ENCODE measurements at places on chromosomes 12 and 14. TPM values are rescaled to one million over a fixed set of nuclear protein-coding genes. Genes with fewer than 3 reads are reported as not detected.
A peak's percentile ranks its signal among the peaks of the same experiment; 100 is the strongest.

GRCh38 chr12:95528431-95528830 is 22.8 kb downstream of the USP44 start:
- H3K4me1 ChIP-seq, result peaks cover 12% of the 10 kb centered on the region
- H3K27ac ChIP-seq, result no peak overlapping the region
- H3K36me3 ChIP-seq, result no peaks in the 10 kb centered on the region

GRCh38 chr14:80587096-80587724 is 354.3 kb downstream of the CEP128 start:
- no peak for DNase-seq
- no peak overlapping the region for H3K4me3 ChIP-seq
- no peaks in the 10 kb centered on the region for H3K36me3 ChIP-seq
- no peaks in the 10 kb centered on the region for H3K27me3 ChIP-seq
- H3K4me1 ChIP-seq, result peaks cover 15% of the 10 kb centered on the region

DNA sequence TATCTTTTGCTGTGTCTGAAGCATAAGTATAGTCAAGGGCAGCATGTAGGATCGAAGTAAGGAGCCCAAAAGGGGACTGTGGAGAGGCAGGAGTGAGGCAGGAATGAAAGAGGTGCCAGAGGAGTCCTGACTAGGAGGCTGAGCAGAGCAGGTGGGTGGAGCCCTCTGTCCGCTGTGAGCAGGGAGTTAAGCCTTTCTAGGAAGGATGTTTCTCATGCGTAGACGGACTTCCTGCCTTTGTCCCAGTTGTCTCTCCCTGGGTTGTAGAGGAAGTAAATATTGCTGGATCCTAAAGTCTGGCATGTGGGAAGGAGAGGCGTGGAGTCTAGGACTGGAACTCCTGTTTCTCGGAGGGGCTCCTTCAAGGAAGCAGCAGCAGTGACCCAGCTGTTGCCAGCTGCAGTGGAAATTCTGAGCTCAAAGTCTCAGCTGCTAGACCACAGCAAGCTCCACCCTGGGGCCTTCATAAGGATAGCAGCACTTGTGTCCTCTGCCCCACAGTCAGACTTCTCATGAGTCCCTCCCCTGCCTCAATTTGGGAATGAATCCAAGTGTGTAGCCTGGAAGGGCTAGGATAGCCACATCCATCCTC is 44.0 kb downstream of the RBMS2 start:
- peak; percentile 8 for DNase-seq
- H3K4me1 ChIP-seq, result no peaks in the 10 kb centered on the region
- H3K27me3 ChIP-seq, result no peaks in the 10 kb centered on the region

DNA sequence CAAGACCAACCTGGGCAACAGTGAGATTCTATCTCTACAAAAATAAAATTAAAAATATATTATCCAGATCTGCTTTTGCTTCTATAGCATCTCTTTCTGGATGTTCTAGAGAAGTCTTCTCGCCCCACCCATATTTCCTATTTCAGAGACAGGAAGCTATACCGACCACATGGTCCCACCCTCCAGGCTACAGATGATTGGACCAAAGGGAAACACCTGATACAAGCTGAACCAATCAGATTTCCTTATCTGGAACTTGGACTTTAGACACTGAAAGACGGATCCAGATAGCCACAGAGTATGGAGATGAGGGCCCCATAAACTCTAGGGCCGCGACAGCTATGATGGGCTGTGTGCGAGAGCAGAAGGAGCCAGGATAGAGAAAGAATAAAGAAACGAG is 48.7 kb downstream of the CCDC60 start:
- no peaks in the 10 kb centered on the region for H3K36me3 ChIP-seq
- no peaks in the 10 kb centered on the region for H3K27me3 ChIP-seq
- no peak overlapping the region for H3K27ac ChIP-seq
- no peaks in the 10 kb centered on the region for H3K4me1 ChIP-seq
- no peak for DNase-seq

GRCh38 chr14:26959972-26960660 is 362.3 kb upstream of the NOVA1 start:
- no peak overlapping the region for H3K4me3 ChIP-seq
- H3K27ac ChIP-seq, result no peak overlapping the region
- H3K4me1 ChIP-seq, result no peaks in the 10 kb centered on the region
- H3K36me3 ChIP-seq, result no peaks in the 10 kb centered on the region
- DNase-seq, result no peak
- no peaks in the 10 kb centered on the region for H3K27me3 ChIP-seq

DNA sequence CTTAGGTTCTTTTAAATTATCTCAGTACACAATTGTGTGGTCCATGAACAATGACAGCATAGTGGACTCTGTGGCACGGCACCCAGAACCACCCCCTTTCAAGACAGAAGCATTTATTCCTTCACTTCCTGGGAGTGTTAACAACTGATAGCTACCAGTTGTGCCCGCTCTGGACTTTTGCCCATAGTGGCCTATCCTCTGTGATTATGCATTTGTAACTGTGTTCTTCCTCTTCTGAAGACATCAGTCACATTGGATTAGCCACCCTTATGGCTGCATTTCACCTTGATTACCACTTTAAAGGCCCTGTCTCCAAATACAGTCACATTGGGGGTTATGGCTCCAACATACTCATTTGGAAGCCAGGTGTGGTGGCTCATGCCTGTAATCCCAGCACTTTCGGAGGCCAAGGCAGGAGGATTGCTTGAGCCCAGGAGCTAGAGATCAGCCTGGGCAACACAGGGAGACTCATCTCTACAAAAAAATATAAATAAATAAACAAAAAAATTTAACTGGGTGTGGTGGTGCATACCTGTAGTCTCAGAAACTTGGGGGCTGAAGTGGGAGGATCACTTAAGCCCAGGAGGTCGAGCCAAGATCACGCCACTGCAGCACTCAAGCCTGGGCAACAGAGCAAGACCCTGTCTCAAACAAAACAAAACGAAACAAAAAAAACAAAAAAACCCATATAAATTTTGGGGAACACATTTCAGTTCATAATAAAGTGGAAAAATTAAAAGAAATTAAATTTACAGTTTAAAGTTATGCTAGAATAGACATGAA is 27.6 kb upstream of the PHC1 start:
- DNase-seq, result no peak
- no peaks in the 10 kb centered on the region for H3K27me3 ChIP-seq
- H3K36me3 ChIP-seq, result no peaks in the 10 kb centered on the region
- no peak overlapping the region for H3K27ac ChIP-seq
- H3K4me1 ChIP-seq, result 0 out of 2 replicates have a peak, but pooled peaks cover 3% of the 10 kb centered on the region

DNA sequence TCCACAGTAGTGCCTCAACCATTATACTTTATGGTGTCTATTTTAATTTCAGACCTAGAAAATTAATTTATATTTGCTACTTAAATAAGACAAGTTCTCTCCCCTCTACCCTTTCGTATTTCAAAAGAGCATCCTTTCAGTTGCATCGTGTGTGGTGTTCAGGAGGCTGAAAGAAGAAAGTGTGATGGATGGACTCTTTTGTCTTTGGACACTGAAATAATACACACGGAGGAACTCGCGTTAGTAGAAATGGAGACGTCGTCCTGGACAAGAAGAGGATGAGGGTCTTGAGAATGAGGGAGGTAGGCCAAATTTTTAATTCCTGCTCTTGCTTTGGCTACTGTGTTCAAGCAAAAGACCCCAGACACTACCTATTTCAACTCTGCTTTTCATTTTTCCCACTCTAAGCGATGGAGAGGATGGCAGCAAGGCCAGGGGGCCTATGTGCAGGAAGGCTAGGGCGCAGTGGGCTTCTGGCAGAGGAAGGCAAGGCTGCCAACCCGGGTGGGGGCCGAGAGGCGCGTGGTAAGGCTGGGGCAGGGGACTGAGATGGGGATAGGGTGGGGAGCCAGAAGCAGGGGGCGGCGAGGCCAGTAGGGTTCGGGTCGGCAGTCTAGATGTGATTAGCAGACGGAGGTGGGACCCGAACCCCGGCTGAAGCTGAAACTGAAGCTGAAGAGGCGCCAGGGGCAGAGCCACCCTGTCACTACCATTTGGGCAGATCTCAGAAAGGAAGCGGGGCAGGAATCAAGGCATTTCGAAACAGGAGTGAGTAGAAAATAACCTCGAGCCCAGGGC is 722 bp downstream of the TMED8 start:
- no peak overlapping the region for H3K27ac ChIP-seq
- H3K27me3 ChIP-seq, result no peaks in the 10 kb centered on the region
- no peak for DNase-seq
- peaks cover 30% of the 10 kb centered on the region for H3K4me1 ChIP-seq
- H3K36me3 ChIP-seq, result no peaks in the 10 kb centered on the region

- H3K4me3 ChIP-seq, result no peak overlapping the region
- no peaks in the 10 kb centered on the region for H3K36me3 ChIP-seq
- no peaks in the 10 kb centered on the region for H3K27me3 ChIP-seq
- H3K27ac ChIP-seq, result no peak overlapping the region
- no peak for DNase-seq
- H3K4me1 ChIP-seq, result peaks cover 5% of the 10 kb centered on the region
Measured at GRCh38 chr12:106984588-106985137, 2.3 kb downstream of the MTERF2 start.

- H3K27ac ChIP-seq, result no peak overlapping the region
- H3K4me1 ChIP-seq, result no peaks in the 10 kb centered on the region
- H3K4me3 ChIP-seq, result no peak overlapping the region
- H3K36me3 ChIP-seq, result no peaks in the 10 kb centered on the region
Measured at GRCh38 chr12:3531496-3531895, 40.5 kb downstream of the PRMT8 start.

DNA sequence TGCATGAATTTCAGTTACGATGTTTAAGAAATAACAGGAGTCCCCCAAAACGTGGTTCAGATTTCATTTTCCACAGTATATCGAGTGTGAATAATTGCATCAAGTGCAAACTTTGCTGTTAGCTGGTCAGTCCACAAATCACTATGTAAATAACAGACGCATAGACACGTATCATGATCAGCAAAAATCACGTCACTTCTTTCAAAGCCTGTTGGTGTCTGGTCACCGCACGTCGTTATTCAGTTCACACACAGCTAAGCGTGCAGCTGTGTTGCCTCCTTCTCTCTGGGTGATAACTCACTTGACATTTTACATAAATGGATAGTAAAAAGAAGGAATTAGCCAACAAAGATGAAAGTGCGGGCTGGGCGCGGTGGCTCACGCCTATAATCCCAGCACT is 126.8 kb upstream of the MED13L start:
- no peak overlapping the region for H3K4me3 ChIP-seq
- H3K36me3 ChIP-seq, result no peaks in the 10 kb centered on the region
- H3K27me3 ChIP-seq, result no peaks in the 10 kb centered on the region
- no peak overlapping the region for H3K27ac ChIP-seq

GRCh38 chr12:126588586-126589249 is 1523.5 kb downstream of the AACS start:
- no peaks in the 10 kb centered on the region for H3K4me1 ChIP-seq
- H3K27me3 ChIP-seq, result no peaks in the 10 kb centered on the region
- H3K4me3 ChIP-seq, result no peak overlapping the region
- no peak for DNase-seq

DNA sequence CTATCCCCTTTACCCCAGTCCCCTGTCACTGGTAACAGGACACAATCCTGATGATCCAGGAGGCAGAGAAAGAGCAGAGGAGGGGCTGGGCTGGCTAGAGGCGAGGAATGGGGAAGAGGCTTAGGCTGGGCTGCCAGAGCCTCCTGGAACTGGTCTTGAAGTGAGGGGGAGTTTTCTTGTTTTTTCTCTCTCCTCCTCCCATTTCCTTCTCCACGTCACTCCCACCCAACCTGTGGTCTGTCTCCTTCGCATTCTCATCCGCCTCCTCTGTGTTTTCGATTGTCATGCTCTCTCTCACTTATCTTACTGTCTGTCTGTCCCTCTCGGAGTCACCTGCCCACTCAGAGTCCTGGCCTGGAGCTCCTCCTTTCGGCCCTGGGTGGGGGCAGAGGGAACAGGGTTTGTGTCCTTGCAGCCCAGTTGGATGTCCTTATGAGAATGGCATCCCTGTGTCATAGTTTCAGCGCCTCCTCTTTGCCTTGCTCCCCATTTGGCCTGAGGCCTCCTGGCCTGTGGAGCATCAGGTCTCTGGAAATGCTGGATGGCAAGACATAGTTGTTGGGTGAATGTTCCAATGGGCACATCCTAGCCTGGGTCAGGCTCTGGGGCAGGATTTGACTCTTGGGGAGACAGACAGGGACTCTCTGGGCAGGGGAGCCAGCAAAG is 3.4 kb upstream of the KRT80 start:
- no peaks in the 10 kb centered on the region for H3K36me3 ChIP-seq
- DNase-seq, result no peak
- no peak overlapping the region for H3K4me3 ChIP-seq

GRCh38 chr12:76518699-76519098 is 40.9 kb downstream of the OSBPL8 start:
- H3K36me3 ChIP-seq, result no peaks in the 10 kb centered on the region
- H3K4me3 ChIP-seq, result no peak overlapping the region
- H3K27ac ChIP-seq, result no peak overlapping the region
- H3K4me1 ChIP-seq, result no peaks in the 10 kb centered on the region
- no peak for DNase-seq
- no peaks in the 10 kb centered on the region for H3K27me3 ChIP-seq

DNA sequence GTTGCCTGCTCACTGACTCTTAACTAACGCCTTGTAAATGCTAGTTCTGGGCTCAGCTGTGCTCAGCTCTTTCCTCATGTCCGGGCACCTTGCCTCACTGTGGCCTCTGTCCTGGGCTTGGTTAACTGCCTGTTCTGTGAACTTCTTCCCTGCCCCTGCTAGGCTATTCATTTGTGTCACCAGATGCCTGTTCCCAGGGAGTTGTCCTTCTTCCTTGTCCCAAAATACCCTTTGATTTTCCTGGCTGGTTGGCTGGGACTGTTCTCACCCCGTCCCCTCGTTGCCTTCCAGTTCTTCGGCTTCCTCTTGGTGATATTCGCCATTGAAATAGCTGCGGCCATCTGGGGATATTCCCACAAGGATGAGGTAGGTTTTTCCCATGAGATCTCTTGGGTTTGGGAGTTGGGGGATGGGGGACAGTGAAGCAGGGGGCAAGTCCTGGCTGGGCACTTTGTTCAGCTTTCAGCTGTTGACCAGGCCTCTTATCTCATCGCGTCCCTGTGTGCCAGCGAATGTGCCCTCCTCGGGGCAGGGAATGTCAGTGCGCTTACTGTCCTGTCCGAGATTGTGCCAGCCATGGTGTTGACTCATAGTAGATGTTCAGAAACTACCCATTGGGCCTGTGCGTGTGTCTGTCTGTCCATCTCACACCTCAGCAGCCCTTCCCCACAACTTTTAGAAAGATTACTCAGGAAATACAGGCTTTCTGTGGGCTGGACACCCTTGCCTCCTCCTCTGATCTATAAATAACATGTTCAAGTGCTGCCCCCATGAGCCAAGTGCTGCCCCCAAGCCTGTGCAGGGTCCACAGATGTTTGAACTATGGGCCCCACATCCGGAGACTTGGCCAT is 33.1 kb downstream of the CD9 start:
- H3K4me3 ChIP-seq, result no peak overlapping the region
- no peak for DNase-seq
- no peaks in the 10 kb centered on the region for H3K27me3 ChIP-seq
- peaks cover 65% of the 10 kb centered on the region for H3K4me1 ChIP-seq

GRCh38 chr12:75099210-75099609 is 110.4 kb downstream of the KCNC2 start:
- H3K4me3 ChIP-seq, result no peak overlapping the region
- no peaks in the 10 kb centered on the region for H3K4me1 ChIP-seq
- H3K27me3 ChIP-seq, result no peaks in the 10 kb centered on the region

NKX2-1 gene
- 1.5 TPM for total RNA-seq

KERA gene
- not detected for total RNA-seq

IL23A gene
- not detected for total RNA-seq

GABARAPL1 gene
- total RNA-seq, result 106 TPM

RGS6 gene
- total RNA-seq, result not detected

CPNE6 gene
- total RNA-seq, result not detected

EID3 gene
- total RNA-seq, result 2.0 TPM

All from Caco-2 (cell line).